ENCODE measurements at places on chromosomes 3 and 15. TPM values are rescaled to one million over a fixed set of nuclear protein-coding genes. Genes with fewer than 3 reads are reported as not detected.

CHL1 gene
- polyA plus RNA-seq = 24.3 TPM

ZBTB47 gene
- polyA plus RNA-seq = not detected

ANKRD63 gene
- not detected for polyA plus RNA-seq

DNA sequence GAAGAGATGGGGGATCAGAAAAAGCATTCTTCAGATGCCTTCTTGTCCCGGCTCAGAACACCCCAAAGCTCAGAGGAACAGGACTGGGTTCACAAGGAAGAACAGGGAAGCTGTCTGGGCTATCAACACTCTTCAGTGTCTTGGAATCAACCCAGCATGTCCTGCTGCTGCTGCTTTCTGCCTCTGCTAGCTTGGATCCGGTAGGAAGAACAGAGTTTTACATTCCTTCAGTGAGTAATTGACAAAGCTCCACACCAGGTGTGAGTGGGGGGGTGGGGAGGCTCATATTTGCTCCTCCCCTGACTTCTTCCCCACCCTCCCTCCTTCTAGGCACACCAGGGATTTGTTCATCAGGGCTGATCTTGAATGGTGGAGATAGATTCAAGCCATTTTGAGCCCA is 13.1 kb upstream of the ETV5 start:
- DNase-seq = no peak

DNA sequence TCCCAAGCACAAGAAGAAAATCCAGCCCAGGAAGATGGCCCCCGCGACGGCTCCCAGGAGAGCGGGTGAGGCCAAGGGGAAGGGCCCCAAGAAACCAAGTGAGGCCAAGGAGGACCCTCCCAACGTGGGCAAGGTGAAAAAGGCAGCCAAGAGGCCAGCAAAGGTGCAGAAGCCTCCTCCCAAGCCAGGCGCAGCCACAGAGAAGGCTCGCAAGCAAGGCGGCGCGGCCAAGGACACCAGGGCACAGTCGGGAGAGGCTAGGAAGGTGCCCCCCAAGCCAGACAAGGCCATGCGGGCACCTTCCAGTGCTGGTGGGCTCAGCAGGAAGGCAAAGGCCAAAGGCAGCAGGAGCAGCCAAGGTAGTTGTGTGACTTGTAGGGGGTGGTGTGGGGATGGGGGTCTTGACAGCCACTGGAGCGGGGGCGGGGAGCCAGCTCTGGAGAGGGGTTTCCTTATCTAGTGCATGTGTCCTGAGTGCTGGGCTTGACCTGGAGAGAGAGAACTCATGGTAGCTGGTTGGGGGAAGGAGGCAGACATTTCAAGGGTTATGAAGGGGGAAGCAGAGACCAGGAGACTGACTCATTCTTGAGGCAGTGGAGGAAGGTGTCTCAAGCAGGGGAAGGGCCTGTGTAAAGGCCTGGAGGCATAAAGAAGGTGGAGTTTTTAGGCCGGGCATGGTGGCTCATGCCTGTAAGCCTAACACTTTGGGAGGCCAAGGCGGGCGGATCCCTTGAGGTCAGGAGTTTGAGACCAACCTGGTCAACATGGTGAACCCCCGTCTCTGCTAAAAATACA is 6.2 kb downstream of the H1-8 start:
- DNase-seq = no peak

GRCh38 chr3:173711619-173712018 is 314.1 kb downstream of the NLGN1 start:
- no peak for DNase-seq

DNA sequence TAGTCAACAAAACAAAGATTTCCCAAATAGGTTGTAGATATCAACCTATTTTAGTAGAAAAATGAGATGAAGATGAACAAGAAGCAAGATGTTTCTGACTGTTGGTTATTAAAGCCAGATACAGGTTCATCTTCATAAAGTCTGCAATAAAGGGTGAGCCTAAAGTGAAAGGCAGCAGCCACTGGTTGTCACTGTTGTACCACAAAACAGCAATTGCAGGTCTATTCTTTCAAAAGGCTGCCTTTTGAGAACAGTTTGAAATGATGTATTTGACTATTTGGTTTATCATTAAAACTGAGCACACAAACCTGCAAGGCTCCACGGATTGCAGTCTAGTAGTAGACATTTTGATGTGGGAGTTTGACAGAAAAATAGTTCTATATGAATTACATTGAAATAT is 543.4 kb downstream of the GBE1 start:
- DNase-seq = no peak

- no peak for DNase-seq
Observed at GRCh38 chr15:43208052-43209002, 12.5 kb downstream of the EPB42 start.

- no peak for DNase-seq
Observed at GRCh38 chr3:66703501-66703900, 202.7 kb upstream of the LRIG1 start.

- no peak for DNase-seq
Observed at GRCh38 chr3:61966200-61966599, 404.8 kb downstream of the PTPRG start.
